ENCODE measurements at places on chromosomes 13 and 19.

- DNase-seq, result peak; percentile 82
These were observed 2.5 kb downstream of the HDGFL2 start for GRCh38 chr19:4474514-4475022.

DNA sequence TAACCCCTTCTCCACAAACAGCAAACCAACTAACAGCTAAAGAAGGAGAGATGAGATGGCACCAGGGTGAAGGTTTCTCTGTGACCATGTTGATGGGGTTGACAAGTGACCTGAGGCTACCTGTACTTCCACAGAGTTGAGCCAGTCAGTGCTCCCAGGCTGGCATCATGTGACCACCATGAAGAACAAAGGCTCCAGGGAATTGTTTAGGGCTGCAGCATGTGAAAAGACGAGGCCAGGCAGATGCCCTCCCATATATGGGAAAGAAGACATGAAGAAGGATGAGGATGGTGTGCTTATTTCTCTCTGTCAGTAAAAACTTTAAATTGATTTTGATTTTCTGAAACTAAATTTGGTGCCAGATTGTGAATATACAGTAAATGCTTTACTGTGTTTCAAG lies 220.6 kb downstream of the OLFM4 start:
- DNase-seq, result no peak

- DNase-seq, result no peak
These were observed 36.1 kb upstream of the USPL1 start for GRCh38 chr13:30581582-30581981.

GRCh38 chr19:13119627-13120026 lies 1.6 kb downstream of the NACC1 start:
- no peak for DNase-seq

GRCh38 chr19:39941615-39942365 lies 7.4 kb upstream of the FCGBP start:
- DNase-seq, result no peak

DNA sequence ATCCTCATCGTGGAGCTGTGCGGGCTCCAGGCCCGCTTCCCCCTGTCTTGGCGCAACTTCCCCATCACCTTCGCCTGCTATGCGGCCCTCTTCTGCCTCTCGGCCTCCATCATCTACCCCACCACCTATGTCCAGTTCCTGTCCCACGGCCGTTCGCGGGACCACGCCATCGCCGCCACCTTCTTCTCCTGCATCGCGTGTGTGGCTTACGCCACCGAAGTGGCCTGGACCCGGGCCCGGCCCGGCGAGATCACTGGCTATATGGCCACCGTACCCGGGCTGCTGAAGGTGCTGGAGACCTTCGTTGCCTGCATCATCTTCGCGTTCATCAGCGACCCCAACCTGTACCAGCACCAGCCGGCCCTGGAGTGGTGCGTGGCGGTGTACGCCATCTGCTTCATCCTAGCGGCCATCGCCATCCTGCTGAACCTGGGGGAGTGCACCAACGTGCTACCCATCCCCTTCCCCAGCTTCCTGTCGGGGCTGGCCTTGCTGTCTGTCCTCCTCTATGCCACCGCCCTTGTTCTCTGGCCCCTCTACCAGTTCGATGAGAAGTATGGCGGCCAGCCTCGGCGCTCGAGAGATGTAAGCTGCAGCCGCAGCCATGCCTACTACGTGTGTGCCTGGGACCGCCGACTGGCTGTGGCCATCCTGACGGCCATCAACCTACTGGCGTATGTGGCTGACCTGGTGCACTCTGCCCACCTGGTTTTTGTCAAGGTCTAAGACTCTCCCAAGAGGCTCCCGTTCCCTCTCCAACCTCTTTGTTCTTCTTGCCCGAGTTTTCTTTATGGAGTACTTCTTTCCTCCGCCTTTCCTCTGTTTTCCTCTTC lies 6.3 kb downstream of the MYADM start:
- no peak for DNase-seq

DNA sequence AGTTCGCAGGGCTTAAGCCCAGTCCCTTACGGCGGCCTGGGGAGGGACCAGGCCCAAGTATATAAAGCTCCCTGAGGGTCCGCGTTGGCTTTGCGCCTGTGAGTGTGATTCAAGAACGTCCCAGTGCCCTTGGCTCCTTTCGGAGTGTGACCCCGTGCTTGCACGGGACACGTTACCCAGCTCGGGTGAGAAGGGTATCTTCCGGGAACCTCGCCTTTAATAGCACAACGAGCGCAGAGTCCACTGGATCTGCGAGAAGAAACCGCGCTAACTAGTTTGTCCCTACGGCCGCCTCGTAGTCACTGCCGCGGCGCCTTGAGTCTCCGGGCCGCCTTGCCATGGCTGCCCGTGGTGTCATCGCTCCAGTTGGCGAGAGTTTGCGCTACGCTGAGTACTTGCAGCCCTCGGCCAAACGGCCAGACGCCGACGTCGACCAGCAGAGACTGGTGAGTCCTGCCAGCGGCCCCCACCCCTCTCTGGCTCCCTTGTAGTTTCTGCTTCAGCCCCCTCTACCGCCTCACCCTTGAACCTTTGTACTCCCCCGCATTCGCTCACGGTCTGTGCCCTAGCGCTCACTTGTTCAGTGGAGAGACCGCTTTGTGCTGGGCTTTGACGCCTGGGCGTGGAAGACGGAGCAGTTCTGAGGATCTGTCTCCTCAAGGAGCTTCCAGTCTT lies at the start of gene DNAJC15:
TSS of gene DNAJC15 (plus strand) at position 298 of the 675 bp plus-strand sequence. CDS start at position 339, 41 bp downstream.
- DNase-seq, result peak; percentile 39

- no peak for DNase-seq
These were observed 177.8 kb downstream of the OLFM4 start for GRCh38 chr13:53206455-53206854.

DNA sequence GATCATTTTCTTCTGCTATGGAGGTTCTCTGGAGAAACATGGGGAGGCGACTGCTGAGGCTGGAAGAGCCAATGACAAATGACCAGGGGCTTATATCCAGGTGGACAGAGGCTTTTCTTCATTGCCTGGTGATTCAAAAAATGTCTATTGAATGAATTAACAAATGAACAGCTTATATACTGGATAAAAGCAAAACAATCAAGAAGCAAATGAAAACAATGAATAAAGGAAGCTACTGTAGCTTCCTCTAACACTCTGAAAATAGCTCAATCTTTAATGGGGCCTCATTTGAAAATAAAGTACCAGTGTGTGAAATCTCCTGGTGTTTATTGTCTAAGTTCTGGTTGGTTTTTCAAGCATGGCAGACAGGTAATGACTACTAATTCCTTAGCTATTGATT lies 167.5 kb upstream of the TMTC4 start:
- DNase-seq, result no peak

All from NCI-H524 treated with DMSO at 0.1 percent for 48 hours (cell line).